ENCODE measurements at places on chromosomes 13 and 19.

DNA sequence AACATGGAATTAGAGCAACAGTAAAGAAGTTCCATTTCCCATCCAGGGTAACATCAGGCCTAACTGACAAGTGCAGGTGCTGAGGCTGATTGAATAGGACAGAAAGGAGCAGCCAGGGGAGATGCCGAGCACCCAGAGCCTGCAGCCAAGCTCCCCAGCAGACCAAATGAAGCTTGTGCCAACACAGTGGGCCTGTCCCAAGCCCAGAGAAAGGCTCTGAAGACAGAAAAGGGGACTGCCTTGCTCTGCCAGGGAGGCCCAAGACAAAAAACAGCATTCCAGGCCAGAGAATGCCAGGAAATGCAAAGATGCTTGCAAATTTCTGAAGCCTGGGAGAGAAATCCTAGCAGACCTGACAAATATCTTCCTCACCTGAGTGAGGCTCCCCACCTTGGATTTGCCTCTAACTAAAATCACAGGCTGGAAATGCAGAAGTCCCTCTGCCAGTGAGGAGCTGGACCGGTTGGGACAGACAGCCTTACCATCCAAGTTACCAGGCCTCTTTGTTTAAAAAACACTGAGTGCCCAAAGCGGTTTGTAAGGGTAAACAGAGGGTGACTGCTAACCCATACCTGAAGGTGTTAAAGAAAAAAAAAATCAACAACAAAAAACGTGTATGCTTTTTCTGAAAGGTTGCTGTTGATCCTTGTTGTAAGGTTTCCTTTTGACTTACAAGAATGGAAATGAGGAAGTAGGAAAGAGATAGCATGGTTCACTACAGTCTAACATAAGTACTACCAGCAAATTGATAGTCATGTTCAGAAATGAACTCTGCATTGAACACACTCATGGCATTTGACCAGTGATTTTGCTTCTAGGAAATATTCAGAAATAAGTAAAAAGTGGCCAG, 11.8 kb upstream of the HMGB1 start:
- DNase-seq: no peak

DNA sequence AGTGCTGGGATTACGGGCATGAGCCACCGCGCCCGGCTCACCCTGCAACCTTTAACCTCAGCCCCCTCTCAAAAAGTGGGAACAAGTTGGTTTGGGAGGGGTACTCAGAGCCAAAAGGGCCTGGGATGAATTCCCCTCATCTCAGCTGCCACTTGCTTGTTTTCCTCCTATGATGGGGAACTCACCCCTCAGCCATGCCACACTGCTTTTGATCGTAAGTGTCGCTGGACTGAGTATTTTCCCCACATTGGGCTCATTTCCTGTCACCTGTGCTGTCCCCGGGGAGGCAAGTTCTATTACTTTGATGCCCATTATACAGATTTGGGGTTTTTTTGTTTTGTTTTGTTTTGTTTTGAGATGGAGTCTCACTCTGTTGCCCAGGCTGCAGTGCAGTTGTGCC, 6.5 kb downstream of the R3HDM4 start:
- DNase-seq: peak; percentile 23

DNA sequence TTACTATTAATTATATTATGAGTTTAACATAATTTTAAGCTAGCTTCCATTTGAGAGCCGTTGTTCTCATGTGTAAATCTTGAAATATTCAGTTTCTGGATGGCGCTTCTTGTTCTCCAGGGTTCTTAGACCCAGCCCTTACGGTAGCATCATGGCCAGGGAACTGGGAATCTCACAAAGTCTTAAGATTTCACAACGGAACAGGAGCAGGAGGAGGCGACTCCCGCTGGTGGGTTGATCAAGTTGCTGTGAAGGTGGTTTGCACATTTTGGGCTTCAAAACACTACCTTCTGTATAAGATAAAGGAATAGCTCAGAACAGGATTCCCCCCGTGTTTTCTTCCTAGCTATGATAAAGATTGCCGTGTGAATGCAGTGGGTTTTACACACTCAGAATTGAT, 2.8 kb downstream of the NAXD start:
- no peak for DNase-seq

GRCh38 chr19:18723871-18724377, 40.4 kb downstream of the CRTC1 start:
- no peak for DNase-seq

- no peak for DNase-seq
These were observed 1.3 kb downstream of the ISOC2 start for GRCh38 chr19:55459950-55460657.

DNA sequence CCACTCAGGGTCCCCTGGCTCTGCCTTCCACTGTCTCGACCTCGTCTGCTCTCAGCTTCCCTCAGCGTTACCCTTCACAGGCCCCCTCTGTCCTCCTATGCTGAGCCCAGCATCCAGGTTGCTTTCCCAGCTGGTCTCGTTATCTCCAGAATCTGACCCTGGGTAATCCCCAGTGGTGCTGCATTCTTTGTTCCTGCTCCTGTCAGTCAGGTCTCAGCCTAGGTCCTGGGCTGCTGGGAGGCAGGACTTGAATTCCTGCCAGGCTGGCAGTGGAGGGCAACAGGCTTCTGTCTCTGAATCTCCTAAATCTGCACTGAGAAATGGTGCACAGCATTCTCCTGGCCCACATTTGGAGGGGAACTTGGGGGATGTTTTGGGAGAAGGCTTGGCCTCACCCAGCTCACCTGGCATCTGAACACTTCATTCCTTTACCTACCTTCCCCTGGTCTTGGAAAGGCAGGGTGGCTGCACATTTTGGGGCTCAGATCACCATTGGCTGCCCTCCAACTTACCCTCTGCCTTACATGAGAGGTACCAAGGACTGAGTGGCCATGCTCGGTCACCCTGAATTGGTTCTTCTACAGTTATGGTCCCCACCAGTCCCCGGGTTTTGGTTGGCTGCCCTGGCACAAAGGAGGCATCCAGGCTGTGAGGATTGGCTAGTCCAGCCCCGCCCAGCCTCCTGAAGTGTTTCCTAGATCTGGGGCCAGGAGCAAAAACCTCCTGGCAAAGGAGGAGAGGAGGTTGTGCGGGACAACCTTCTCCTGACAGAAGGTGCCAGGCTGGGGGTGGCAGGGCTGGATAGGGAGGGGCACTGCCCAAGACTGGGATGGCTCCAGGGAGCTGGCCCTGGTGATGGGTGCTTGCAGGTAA, at the start of gene CYP4F8:
Gene CYP4F8, plus strand, starts transcription at position 712 of the 873 bp plus-strand sequence. CDS start 399 bp downstream, outside the sequence.
- no peak for DNase-seq

DNA sequence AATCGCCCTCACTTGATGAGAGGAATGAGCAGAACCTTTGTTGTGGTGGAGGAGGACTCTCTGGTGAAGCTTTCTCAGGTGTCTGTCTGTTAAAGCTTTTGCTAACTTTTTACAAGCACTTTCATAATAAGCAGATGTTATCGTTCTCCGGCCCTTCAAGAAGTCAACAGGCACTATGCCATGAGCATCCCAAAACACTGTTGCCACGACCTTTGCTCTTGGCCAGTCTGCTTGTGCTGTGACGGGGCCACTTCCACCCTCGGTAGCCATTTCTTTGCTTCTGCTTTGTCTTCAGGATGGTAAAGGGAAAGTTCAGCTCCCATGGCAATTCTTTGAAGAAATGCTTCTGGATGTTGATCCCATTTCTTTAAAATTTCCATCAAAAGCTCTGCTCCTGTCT, 93.5 kb upstream of the ANKRD10 start:
- DNase-seq: no peak

GRCh38 chr13:30354493-30355383, 47.4 kb upstream of the KATNAL1 start:
- DNase-seq: peak; percentile 16

DNA sequence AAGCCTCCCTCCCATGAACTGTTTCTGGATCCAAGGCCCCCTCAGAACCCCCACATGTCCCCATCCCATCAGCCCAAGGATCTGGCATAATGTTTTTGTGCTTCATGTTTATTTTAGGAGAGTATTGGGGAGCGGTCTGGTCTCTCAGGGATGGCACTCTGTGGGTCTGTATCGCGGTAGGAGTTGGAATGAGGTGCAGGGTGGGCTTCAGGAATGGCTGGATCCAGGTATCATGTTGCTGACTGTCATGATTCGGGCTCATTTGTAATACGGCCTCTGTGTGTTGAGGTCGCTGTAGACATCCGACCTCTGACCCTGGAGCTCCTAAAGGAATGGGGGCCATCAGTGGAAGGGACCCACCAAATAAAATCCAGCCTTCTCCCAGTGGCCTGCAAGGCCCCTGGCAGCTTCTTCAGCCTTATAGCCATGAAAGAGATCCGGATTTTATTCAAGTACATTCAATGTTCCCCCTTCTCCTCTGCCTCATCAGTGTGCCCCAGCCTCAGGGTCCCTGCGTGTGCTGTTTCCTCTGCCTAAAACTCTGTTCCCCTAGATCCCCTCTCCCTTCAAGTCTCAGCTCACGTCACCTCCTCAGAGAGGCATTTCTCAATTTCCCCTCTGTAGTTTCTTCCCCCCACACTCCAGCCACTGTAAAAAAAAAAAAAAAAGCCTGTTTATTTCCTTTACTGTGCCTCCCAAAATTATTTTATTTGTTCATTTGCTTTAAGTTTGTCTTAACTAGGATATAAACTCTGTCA, 2.2 kb downstream of the HCST start:
- DNase-seq: no peak

DNA sequence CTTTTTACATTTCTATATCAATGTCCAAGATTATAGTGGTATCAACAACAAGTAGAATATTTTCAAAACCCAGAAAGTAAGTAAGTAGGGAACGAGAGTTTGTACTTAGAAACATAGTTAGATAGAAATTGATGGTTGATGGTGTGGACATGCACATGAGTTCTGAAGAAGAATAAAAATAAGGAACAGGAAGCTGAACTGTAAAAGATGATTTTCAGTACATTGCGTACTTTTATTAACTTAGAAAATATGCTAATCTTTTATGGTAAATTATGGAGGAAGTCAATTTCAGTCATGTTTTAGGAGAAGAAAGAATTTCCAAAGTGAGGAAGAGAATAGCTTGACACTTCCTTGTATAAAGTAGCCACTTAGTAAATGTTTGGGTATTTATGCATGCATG, 12.3 kb upstream of the GPR18 start:
- DNase-seq: no peak

DNA sequence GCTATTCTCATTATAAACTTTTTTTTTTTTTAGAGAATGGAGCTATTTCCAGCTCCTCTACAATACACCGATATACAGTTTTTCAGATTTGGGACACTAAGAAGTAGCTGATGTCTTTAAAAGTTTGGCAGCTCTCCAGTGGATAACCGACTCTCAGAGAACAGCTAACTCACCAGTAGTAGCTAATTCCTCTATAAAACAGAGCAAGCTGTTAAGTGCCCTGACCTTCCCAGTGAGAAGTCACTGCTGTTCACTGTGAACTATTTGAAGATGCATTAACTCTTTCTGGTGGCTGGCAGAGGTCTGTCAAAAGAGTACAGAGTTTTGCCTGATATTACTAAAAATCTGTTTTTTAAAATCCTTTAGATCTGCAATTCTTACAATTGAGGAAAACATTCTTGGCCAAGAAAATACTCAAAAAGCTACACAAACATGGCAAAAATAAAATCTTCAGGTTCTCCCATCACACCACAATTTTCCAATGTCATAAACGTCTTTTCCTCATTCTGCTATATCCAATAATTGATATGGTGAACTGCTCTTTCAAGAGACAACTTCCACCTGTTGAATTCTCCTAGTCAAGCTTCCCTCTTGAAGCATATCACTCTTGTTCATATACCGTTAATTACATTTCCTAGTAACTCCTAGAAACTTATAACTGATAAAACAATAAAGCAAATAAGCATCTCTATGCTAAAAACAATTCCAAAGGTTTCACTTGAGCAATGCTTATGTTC, 44.2 kb downstream of the TBC1D4 start:
- no peak for DNase-seq

DNA sequence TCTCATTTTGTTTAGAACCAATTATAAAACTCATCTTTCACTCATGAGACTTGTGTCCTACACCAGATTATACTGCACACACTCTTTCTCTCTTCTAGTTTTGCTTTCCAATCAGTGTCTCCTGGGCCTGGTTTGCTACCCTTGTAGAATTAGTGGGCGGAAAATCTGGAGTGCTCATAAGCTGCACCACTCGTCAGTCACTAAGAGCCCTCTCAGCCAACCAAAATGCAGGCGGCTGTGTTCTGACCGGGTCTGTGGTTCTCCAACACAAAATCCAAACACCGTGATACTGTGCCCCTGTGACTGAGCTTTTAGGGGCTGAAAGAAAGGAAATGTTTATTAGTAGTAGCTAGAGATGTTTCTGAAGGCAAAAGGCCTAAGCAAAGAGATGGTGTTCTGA, 83.7 kb upstream of the OBI1 start:
- no peak for DNase-seq

DNA sequence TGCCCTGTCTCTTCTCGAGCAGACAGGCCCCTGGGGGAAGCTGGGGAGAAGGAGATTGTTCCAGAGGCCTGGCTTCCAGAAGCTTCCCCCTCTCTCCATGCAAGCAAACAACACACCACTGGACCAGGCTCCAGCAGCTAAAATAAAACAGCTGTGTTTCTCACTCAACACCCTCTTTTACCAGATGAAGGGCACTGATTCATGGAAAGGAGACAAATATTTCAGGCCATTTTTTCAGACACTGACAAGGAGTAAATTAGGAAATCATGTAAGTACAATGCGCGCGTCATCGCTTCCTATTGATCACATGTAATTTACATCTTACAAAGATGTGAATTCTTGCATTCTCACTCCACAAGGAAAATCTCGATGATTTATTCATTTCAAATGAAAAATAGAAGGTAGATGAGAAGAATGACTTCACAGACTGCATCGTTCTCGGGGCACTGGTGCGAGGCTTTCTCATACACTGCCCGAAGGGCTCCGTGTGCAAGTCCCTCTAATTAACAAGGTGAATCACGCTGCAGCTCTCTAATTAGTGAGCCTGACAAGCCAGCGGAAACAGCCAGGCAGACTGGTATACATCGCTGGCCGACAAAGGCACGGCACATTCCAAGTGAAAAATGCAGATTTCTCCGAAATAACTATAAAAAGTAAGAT, 153.6 kb downstream of the KCTD15 start:
- DNase-seq: no peak

DNA sequence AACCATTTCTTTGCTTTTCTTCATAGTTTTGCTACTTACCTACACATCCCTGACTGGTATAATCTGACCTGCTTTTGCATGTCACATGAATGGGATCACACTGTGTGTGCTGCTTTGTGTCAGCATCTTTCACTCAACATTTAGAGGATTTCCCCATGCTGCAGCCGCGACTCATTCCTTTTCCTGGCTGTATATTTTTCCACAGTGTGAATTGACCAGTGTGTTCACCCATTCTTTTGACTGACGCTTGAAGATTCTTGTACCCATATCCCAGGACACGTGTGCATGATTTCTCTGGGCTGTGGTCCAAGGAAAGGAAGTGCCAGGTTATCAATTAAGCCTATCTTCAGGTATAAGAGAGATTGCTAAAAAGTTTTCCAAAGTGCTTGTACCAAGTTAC, 118.4 kb downstream of the DPF1 start:
- DNase-seq: no peak
